ENCODE measurements at places on chromosomes 2 and 18. TPM values are rescaled to one million over a fixed set of nuclear protein-coding genes. Genes with fewer than 3 reads are reported as not detected.

Gene RND3
- total RNA-seq, result not detected

Gene SCN7A
- total RNA-seq, result not detected

- H3K27ac ChIP-seq, result no peak overlapping the region
- DNase-seq, result no peak
- H3K4me3 ChIP-seq, result no peak overlapping the region
- no peaks in the 10 kb centered on the region for H3K4me1 ChIP-seq
- H3K27me3 ChIP-seq, result no peaks in the 10 kb centered on the region
Measured at GRCh38 chr2:209091056-209091455, 332.8 kb upstream of the MAP2 start.

DNA sequence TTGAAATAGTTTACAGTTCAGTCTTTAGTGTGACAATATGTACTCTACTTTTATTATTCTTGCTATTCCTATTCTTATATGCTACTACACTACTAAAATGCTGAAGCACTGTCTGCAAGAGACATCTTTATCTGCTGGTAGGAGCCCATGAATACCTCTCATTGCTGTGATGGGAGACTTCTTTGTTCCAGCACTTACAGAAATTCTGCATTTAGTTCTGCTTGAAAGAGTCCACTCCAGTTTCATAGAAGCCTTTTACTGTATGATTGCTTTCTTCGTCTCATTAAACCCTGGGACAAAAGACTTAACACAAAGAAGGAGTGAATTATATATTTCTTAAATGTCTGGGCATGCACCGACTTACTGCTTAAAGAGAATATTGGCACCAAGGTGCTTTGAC lies 272.7 kb downstream of the CD226 start:
- no peaks in the 10 kb centered on the region for H3K36me3 ChIP-seq
- no peak overlapping the region for H3K4me3 ChIP-seq
- H3K4me1 ChIP-seq, result no peaks in the 10 kb centered on the region
- no peak overlapping the region for H3K27ac ChIP-seq

DNA sequence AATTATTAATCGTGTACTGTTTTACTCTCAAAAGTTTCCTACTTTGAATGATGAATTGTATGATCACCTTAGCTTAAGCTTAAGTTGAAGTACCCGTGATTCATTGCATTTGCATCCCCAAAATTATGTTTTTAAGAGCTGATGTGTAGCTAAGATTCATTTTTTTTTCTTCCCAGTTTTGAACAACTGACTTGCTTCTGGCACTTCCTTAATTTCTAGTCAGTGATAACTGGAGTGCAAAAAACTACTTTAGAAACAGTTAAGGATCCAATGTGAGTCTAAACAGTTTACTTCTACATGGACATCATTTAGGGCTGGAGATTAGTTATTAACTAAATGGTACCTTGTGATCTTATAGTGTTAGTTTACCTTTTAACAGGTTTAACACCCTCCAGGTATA lies 124.0 kb upstream of the CAVIN2 start:
- no peak overlapping the region for H3K4me3 ChIP-seq
- no peak for DNase-seq
- H3K4me1 ChIP-seq, result no peaks in the 10 kb centered on the region
- no peak overlapping the region for H3K27ac ChIP-seq
- H3K27me3 ChIP-seq, result no peaks in the 10 kb centered on the region

GRCh38 chr2:191691016-191691735 lies 13.2 kb downstream of the NABP1 start:
- H3K36me3 ChIP-seq, result peaks cover 33% of the 10 kb centered on the region
- H3K4me3 ChIP-seq, result no peak overlapping the region
- no peaks in the 10 kb centered on the region for H3K27me3 ChIP-seq
